ENCODE measurements at places on chromosomes 3 and 15.

GRCh38 chr15:39595338-39596221, 14.7 kb downstream of the THBS1 start:
- no peak overlapping the region for H3K4me3 ChIP-seq
- no peaks in the 10 kb centered on the region for H3K27me3 ChIP-seq
- DNase-seq: no peak
- H3K4me1 ChIP-seq: peaks cover 79% of the 10 kb centered on the region
- peak overlapping the region; percentile 36 for H3K27ac ChIP-seq
- H3K36me3 ChIP-seq: peaks cover 65% of the 10 kb centered on the region

GRCh38 chr3:123105201-123106189, 38.7 kb downstream of the PDIA5 start:
- no peak for DNase-seq
- peaks cover 13% of the 10 kb centered on the region for H3K4me1 ChIP-seq
- no peak overlapping the region for H3K4me3 ChIP-seq

DNA sequence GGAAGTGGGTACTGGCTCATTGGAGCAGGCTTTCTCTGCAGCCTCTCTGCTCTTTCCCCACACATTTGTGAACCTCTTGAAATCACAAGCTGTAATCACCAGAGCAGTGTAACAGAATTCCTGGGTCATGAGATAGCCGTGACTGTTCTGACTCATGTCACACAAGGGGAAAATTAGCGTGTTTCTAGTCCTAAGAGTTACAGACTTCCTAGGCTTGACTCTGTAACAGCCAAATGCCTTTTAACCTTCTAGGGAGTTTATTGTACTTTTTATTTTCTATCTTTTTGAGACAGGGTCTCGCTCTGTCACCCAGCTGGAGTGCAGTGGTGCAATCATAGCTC, 54.7 kb upstream of the TRAK1 start:
- H3K27me3 ChIP-seq: no peaks in the 10 kb centered on the region
- no peak overlapping the region for H3K4me3 ChIP-seq
- no peak for DNase-seq
- H3K36me3 ChIP-seq: no peaks in the 10 kb centered on the region
- H3K27ac ChIP-seq: peak overlapping the region; percentile 80

DNA sequence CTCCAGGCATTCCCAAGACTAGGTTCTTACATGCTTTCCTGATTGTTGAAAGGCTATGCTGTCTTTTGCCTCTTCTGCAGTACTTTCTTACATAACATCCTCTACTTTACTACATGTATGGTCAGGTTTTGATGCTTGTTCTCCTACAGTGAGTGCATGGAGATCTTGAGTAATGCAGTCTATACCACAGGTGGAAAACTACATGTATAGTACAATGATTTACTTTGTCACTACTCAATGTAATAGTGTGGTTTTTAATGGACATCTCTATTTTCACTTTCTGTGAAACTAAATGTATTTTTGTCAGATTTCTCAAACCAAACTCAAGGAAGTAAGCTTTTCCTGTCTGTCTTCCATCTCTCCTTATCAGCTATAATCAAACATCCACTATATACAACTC, 657.0 kb downstream of the TUSC7 start:
- H3K27ac ChIP-seq: no peak overlapping the region
- H3K27me3 ChIP-seq: no peaks in the 10 kb centered on the region
- no peaks in the 10 kb centered on the region for H3K4me1 ChIP-seq
- no peak for DNase-seq
- no peaks in the 10 kb centered on the region for H3K36me3 ChIP-seq
- no peak overlapping the region for H3K4me3 ChIP-seq

DNA sequence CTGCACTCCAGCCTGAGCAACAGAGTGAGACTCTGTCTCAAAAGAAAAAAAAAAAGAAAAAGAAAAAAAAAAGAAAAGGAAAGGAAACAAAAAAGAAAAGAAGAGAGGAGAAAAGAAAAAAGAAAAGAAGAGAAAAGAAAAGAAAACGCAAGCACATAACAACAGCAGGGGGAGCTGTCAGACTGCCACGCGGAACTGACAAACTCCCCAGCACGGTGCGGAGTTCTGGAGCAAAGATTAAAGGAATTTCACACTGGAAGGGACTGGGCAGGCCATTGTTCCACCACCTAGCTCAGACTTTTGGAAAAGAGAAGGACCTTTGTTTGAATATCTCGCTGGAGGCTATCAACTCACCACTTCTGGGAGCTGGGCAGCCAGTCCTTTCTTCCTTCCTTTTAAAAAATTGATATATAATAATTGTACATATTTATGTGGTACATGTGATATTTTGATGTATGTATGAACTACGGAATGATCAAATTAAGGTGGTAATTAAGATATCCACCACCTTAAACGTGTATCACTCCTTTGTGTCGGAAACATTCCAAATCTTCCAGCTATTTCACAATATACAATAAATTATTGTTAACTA, 40.5 kb downstream of the DPPA2 start:
- H3K27me3 ChIP-seq: no peaks in the 10 kb centered on the region
- peaks cover 7% of the 10 kb centered on the region for H3K4me1 ChIP-seq
- no peaks in the 10 kb centered on the region for H3K36me3 ChIP-seq
- no peak for DNase-seq
- no peak overlapping the region for H3K4me3 ChIP-seq
- no peak overlapping the region for H3K27ac ChIP-seq

DNA sequence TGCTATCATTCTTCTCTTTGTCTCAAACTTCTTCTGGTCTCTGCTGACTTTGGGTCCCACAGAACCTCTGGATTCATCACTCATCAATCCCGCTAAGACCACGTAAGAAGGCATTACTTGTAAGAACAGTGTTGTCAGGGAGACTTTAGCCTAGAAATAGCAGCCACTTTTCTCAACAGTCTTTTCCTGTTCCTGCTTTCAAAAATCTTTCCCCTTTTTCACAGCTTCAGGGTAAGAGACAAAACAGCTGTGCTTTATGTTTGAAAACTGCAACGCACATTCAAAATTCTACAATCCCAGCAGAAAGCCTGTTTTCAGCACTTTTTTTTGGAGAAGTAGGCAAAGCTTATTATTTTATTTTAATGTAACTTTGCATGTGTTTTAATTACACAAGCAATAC, 42.0 kb upstream of the FAM98B start:
- no peaks in the 10 kb centered on the region for H3K4me1 ChIP-seq
- H3K36me3 ChIP-seq: no peaks in the 10 kb centered on the region
- no peak for DNase-seq
- no peak overlapping the region for H3K4me3 ChIP-seq
- H3K27me3 ChIP-seq: no peaks in the 10 kb centered on the region
- H3K27ac ChIP-seq: no peak overlapping the region

DNA sequence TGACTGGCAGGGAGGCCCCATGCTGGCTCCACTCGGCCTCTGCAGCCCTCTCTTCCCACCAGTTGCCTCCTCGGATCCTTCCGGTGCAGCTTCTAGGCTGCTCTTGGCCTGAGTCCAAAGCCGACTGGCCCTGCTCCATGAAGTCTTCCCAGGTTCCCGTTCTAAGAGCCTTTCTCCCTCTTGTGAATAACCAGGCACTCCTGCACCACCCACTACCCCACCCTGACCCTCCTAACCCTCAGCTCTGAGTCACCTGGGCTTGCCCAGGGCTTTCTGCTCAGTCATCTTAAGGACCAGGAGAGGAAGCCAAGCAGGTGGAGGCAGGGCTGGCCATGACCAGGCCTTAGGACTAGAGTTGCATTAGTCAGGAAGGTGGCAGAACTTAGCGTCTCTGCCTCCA, 28.1 kb upstream of the CNBP start:
- DNase-seq: no peak
- H3K27me3 ChIP-seq: no peaks in the 10 kb centered on the region
- H3K36me3 ChIP-seq: no peaks in the 10 kb centered on the region
- peaks cover 29% of the 10 kb centered on the region for H3K4me1 ChIP-seq
- H3K4me3 ChIP-seq: no peak overlapping the region

DNA sequence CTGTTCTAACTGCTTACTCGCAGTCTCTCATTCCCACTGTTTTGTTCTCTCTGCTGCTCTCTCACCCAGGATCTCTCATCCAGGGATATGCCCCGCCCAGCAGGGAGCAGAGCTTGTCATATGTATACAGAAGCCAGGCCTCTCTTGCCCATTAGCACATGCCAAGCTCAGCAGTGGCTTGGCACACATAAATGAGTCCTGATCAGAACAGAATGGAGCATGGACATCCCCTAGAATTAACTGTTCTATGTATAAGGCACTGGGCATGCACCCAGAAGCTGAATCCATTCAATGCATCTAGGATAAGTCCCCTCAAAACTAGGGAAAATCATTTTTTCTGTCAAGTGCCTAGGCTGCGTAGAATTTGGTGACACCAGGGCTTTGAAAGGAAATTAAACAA, 61.6 kb downstream of the IGSF11 start:
- no peaks in the 10 kb centered on the region for H3K27me3 ChIP-seq
- peaks cover 65% of the 10 kb centered on the region for H3K4me1 ChIP-seq
- DNase-seq: no peak
- peak overlapping the region; percentile 70 for H3K27ac ChIP-seq
- H3K36me3 ChIP-seq: no peaks in the 10 kb centered on the region

GRCh38 chr15:51310064-51310463, 28.3 kb downstream of the CYP19A1 start:
- no peak overlapping the region for H3K4me3 ChIP-seq
- no peak for DNase-seq
- H3K27me3 ChIP-seq: no peaks in the 10 kb centered on the region
- peaks cover 34% of the 10 kb centered on the region for H3K4me1 ChIP-seq
- H3K36me3 ChIP-seq: no peaks in the 10 kb centered on the region

- peaks cover 26% of the 10 kb centered on the region for H3K4me1 ChIP-seq
- H3K27ac ChIP-seq: no peak overlapping the region
- no peak overlapping the region for H3K4me3 ChIP-seq
Measured at GRCh38 chr3:8557298-8557697, 55.7 kb downstream of the LMCD1 start.

GRCh38 chr15:54305138-54305537, 326.9 kb downstream of the UNC13C start:
- H3K4me3 ChIP-seq: no peak overlapping the region
- H3K27me3 ChIP-seq: no peaks in the 10 kb centered on the region
- no peak overlapping the region for H3K27ac ChIP-seq
- DNase-seq: no peak
- no peaks in the 10 kb centered on the region for H3K4me1 ChIP-seq
- H3K36me3 ChIP-seq: no peaks in the 10 kb centered on the region

DNA sequence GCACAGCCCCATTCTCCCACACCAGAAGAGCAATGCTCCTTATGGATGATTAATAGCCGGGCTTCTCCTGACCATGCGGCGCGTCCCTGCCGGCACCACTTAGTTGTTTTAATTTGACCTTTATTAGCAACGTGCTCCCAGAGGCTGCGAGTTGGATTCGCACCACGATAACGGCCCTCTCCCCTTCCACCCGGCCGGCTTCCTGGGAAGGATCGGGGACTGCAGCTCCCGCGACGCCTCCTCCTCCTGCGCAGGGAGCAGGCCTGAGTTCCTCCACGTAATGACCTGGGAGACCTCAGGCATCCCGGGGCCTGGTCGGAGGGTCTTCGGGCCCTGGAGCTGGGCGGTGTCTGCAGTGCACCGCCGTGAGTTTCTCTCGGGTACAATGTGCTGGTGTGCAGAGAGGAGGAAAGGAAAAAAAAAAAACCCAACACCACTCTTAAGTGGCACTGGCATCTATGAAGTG, 243.3 kb upstream of the TOPAZ1 start:
- no peak for DNase-seq
- H3K27ac ChIP-seq: no peak overlapping the region
- H3K4me1 ChIP-seq: peaks cover 53% of the 10 kb centered on the region
- H3K27me3 ChIP-seq: peaks cover 14% of the 10 kb centered on the region
- peak overlapping the region; percentile 58 for H3K4me3 ChIP-seq

DNA sequence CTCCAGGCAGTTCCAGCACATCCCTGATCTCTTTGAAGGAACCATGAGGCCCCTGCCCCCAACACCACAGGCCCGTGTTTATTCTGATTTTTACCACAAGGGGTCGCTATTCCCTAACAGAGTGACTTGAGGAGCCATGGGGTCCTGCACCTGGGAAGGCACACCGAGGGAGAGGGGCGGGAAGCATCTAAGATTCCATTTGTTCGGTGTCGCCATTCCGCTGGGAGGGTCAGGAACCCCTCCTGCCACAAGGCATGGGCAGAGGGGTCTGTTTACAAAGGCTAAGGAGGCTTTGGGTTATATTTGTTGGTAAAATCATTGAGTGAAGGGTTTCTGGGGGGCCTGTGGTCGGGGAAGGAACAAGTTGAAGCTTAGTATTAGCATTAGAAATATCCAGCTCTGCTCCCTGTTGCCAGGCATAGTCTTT, 77.1 kb downstream of the WDR76 start:
- H3K4me3 ChIP-seq: no peak overlapping the region
- H3K36me3 ChIP-seq: no peaks in the 10 kb centered on the region
- H3K27ac ChIP-seq: no peak overlapping the region
- DNase-seq: no peak
- peaks cover 5% of the 10 kb centered on the region for H3K4me1 ChIP-seq

DNA sequence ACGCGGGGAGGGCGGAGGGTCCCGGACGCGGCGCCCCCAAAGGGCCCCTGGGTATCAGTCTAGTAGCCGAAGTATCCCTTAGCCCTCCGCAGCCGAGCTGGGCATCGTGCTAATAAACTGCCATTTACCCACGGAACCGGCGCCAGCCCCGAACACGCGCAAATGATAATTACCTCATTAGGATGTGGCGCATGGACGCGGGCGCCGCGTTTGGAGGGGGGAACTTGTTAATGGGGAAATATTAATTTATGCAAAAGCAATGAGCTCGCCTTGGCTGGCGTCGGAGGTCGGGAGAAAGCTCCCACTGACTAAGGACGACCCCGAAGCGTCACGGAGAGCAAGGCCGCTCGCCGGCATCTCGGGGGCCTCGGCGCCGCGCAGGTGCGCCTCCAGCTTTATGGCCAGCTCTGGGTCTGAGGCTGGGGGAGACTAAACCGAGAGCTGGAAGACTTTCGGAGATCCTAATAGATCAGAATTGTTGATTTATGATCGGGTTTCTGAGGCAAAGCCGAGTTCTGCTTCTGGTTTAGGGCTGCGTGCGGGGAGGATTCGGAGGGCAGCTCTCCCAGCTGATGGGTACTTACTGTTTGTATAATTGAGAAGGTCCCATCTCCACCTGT, 474 bp upstream of the FEZF2 start:
- no peak for DNase-seq
- H3K27ac ChIP-seq: no peak overlapping the region
- H3K4me1 ChIP-seq: peaks cover 70% of the 10 kb centered on the region
- peak overlapping the region; percentile 34 for H3K4me3 ChIP-seq

DNA sequence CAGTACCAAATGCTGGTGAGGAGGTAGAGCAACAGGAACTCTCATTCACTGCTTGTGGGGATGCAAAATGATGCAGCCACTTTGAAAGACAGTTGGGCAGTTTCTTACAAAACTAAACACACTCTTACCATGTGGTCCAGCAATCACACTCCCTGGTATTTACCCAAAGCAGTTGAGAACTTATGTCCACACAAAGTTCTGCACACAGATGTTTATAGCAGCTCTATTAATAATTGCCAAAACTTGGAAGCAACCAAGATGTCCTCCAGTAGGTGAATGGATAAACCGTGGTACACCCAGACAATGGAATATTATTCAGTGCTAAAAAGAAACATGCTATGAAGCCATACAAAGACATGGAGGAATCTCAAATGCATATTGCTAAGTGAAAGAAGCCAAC, 139.1 kb upstream of the SLC6A11 start:
- no peak overlapping the region for H3K27ac ChIP-seq
- no peaks in the 10 kb centered on the region for H3K4me1 ChIP-seq
- H3K27me3 ChIP-seq: no peaks in the 10 kb centered on the region

- H3K36me3 ChIP-seq: no peaks in the 10 kb centered on the region
- H3K4me1 ChIP-seq: peaks cover 15% of the 10 kb centered on the region
- no peak for DNase-seq
- no peak overlapping the region for H3K27ac ChIP-seq
Measured at GRCh38 chr3:42229942-42230688, 35.9 kb downstream of the CCK start.

Measured in esophagus muscularis mucosa (tissue), 4 donors.